Neural crest cell (in vitro differentiated cells): ENCODE measurements at places on chromosomes 7 and 10. TPM values are rescaled to one million over a fixed set of nuclear protein-coding genes. Genes with fewer than 3 reads are reported as not detected.

Gene MYPN
- total RNA-seq = not detected in 2 replicates

Gene RAPGEF5
- 5.4 and 6.0 TPM in 2 replicates for total RNA-seq

Gene FRMD4A
- total RNA-seq = 65.3 and 66.9 TPM in 2 replicates

Gene MICALL2
- 17.7 and 18.7 TPM in 2 replicates for total RNA-seq

Gene PTPRN2
- 30.9 and 32.2 TPM in 2 replicates for total RNA-seq
